ENCODE measurements at places on chromosomes 16 and 17.

GRCh38 chr17:67280279-67280678 is 35.3 kb upstream of the HELZ start:
- no peak for DNase-seq

DNA sequence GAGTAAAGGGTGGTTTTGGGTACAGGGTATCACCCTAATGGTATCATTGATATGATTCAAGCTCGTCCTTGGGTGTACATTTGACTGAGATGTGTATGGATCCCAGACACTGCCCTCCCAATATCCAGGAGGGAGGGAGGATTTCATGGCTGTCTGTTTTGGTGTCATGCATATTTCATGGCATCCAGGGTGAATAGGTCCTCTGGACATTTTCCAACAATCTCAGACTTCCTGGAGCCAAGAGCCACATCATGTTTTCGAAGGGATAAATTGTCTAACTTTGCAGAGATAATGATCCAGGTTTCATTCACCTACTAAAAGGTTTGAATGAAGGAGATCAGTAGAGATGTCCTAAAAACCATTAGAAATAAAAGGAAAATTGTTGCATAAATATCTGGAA is 431.9 kb downstream of the SHISA9 start:
- DNase-seq = no peak

DNA sequence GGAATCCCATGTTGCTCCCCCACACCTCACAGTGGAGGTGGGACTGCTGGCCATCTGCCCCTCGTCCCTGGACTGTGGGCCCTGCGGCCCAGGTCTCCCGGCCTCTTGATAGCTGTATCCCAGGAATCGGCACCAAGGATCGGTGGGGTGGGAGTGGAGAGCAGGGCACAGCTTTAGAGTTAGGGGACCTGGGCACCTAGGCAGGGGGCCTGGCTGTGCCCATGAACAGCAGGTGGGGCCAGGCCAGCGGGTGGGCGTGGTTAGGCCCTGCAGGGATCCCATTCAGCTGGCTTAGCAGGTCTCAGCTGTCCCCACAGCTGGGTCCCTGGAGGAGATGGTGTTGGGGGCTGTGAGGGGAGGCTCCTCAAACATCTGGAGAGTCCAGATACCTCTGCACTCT is 49.2 kb downstream of the SREBF1 start:
- DNase-seq = no peak

DNA sequence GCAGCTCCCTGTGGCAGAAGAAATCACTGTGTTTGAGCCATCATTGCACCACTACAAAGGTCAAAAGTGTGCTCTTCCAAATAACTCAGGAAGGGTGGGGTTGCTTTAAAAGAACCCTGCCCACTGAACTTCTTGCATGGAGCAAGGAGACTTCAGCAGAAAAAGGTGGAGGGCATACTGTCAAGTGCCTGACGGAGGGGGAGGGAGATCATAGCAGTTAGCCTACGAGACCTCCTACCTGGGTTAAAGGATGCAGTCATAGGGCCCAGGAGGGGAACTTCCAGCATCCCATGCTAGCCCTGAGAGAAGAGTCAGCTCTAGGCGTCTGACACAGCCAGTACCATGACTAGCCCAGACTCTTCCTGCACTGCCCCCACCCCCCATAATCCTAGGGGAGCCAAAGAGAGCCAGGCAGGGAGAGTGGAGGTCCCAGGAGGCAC is 45.3 kb upstream of the MSI2 start:
- DNase-seq = no peak

DNA sequence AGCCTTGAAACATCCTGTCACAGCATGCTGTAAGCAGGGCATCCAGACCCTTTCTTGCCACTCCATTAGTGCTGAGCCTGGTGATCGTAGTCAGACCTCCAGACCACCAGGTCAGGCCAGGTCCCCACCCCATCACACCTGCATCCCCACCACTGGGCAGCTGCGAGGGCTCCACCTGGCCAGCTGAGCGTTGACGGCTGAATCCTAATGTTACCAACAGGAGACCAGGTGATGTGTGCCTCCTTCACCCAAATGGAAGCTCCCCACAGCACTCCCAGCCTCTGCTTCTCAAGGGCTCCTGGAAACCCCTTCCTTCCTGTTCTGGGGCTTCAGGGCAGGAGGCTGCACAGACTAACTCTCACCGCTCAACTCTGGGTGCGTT is 189.4 kb downstream of the C16orf95 start:
- DNase-seq = no peak

DNA sequence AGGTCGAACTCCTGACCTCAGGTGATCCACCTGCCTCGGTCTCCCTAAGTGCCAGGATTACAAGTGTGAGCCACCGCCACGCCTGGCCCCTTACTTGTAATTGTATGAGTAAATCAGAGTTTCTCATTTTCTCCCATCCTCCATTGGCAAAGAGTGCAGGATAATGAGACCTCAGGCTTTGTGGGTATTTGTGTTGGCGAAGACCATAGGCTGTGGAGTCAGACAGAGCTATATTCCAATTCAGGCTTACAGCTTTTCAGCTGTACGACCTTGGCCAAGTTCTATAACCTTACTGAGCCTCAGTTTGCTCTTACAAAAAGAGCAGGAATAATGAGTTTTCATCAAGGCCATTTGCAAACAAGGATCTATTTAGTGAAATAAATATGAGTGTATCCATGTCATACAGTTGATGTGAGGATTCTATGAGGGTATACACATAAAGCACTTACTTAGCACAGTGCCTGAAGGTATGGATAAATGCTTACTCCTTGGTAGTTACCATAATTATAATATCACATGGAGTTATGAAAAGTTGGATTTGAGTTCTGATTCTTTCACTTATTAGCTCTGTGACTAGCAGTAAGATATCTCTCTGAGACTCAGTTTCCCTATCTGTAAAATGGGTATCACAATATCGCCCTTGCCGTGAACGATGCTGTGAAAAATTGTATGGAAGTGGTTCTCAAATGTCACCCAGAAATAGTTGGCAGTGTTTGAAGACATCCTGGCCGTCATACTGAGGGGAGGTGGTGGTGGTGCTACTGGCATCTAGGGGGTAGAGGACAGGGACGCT is 25.6 kb upstream of the CPPED1 start:
- DNase-seq = no peak
